ENCODE measurements at places on chromosomes 1 and 21.

GRCh38 chr1:228810878-228811711 lies 75.8 kb downstream of the RHOU start:
- DNase-seq, result no peak

DNA sequence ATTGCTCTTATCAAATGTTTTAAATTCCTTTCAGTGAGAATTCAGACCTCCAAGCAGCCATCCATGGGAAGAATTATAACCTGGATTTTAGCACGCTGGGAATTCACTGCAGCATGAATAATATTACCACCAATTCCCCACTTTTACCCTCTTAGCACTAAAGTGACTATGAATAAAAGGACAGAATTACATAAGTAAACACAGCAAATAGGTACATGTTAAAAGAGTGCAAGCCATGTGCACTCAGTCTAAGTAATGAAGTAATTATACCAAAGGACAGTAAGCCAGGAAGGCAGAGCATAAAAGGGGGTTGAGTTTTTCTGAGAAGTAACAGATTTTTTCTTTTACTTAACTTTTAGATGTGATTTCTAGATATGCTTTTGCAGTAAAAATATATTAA lies 176.3 kb downstream of the DENND1B start:
- no peak for DNase-seq

- DNase-seq, result no peak
Measured at GRCh38 chr1:71532343-71532742, 451.5 kb upstream of the ZRANB2 start.

DNA sequence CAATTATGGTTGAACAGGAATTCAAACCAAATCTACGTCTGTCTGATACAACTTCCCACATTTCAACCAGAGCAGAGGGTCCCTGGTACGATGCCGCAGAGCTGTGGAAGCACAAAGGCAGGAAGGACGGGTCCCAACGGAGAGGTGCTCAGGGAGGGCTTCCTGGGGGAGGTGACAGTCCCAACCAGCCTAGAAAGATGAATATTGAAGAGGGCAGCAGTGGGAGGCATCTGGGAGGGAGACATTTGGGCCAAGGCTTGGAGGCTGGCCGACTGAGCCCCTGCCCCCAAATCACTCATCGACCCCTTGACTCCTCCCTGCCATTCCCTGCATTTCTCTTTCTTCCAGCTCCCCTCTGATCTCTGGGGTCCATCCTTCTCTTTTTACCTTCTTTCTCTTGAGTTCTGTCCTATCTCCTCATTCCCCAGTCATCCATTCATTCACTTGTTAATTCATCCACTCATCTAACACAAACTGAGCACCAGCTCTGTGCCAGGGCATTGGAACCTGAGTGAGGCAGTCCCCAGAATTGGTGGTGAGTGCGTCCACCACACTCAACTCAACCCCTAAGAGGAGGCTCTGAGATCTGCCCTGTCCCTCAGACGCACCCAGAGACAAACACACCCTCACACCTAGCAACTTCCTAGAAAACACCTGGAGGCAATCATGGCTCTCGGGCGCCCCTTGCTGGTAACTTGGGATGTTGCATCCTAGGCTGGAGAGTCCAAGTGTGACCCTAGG lies 13.2 kb upstream of the CELA3B start:
- peak; percentile 61 for DNase-seq

DNA sequence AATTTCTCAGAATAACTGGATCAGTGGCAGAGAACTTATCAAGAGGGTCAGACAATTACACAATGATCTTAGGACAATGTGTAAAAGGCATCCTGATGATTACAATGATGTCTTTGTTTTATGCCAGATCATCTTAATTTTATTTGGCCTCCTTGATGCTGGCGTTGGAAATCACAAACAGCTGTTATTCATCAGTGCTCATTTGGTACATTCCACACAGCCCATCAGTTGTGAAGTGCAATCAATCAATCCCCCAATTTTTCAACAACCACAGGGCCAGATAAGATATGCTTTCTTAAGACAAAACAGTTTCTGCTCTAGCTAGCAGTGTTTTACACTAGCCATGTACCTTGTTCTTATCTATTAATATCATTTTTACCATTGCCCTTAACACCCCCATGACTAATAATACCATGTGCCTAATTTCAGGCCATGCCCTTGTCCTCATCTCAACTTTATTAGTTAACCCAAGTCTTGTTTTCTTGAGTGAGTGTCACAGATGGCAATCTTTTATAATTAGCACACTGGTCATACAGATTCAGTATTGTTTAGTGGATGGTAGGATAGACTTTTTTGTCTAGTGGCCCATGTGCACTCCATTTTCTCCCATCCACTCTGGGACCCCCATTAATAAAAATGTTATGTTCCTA lies 40.8 kb upstream of the COL24A1 start:
- no peak for DNase-seq

DNA sequence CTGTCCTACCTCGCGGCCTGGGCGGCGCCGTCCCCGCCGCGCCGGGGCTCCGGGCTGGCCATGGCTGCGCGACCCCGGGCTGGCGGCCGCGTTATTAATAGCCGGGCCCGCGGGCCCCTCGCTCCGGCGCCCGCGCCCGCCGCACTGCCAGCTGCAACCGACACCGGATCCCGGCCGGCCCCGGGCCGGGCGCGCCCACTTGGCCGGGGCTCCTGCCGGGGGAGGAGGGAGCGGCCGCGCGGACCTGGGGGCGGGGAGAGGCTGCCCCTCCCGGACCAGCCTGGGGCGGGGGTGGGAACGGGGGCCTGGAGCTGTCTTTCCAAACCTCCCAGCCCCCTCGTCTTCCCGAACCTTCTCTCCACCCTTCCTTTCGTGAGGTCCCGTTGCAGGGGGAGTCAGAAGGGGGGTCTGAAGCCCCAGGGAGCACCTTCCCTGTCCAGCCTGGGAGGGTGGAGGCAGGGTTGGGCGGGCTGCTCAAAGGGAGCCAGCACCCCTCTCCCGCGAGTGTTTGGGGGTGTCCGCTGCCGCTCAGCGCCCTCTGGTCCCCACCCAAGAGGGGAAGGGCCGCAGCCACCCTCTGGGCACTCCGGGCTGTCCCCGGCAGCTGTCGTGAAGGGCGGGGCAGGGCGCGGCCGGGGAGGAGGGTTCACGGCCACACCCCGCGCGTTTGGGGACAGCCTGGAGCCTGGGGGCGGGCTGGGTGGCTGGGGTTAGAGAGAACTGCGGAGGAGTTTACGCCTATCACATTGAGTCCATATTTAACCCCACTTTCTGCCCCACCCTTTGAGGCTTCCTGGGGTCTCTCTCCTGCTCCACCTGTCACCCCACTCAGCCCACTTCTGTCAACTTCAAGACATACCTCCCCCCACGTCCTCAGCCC lies at the start of gene SYNC:
Gene SYNC (minus strand): TSS at position 172 of the 880 bp plus-strand sequence. CDS start 110 bp downstream, at position 62.
- no peak for DNase-seq

DNA sequence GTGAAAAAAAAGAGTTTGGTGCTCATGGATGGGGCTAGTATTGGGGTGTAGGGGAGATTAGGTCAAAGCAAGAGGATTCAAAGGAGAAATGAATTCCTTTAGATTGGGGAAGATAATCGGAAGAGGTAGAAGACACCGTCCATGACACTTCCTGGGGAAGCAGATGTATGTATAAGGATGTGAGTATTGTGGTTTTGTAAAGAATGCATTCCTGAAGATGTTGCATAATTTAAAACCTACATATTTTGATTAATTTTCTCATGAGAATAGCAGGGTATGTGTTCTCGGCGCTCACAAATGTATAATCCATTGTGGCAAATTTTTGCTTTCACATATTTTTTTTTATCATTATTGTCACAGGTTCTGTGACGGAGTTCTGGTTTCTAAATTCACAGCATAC lies 5.5 kb upstream of the LGALS8 start:
- no peak for DNase-seq

DNA sequence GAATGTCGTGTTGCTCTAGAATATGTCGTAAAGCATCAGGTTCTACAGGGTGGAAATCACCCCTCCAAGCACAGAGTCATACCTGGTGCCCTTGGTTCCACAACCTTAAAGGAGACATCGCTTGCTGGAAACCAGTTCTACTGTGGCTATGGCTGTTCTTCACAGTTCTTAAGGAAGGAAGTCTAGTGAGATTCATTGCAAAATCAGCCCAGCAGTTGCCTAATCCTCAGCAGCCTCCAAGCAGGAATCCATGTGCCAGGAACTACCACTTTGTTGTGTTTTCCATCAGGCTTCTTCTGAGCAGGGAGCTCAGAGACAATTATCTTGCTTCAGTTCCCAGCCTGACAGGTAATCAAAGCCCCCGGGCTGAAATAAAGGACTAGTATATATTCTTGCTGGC lies 45.0 kb upstream of the SLC35F3 start:
- DNase-seq, result no peak

DNA sequence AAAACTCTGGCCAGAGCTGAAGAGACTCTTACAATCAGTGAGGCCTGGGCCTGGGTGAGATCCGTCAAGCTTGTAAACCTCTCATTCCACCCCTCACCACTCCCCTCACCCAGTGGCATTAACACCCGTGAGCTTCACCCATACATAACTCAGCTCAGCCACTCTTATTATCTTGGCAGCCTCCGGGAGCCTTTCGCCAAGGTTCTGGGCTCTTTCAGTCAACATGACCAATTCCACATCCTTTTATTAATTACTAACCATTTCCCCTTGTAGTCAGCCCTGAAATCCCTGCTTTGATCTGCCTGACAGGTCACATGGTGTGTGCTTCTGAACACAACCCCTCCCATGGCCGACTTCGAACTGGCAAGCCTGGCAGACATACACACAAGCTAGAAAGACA lies 134.8 kb downstream of the SETD4 start:
- DNase-seq, result peak; percentile 6

- no peak for DNase-seq
Measured at GRCh38 chr1:71304125-71304524, 223.3 kb upstream of the ZRANB2 start.

Data from SK-N-DZ (cell line).